ENCODE measurements at places on chromosomes 6 and 20.

DNA sequence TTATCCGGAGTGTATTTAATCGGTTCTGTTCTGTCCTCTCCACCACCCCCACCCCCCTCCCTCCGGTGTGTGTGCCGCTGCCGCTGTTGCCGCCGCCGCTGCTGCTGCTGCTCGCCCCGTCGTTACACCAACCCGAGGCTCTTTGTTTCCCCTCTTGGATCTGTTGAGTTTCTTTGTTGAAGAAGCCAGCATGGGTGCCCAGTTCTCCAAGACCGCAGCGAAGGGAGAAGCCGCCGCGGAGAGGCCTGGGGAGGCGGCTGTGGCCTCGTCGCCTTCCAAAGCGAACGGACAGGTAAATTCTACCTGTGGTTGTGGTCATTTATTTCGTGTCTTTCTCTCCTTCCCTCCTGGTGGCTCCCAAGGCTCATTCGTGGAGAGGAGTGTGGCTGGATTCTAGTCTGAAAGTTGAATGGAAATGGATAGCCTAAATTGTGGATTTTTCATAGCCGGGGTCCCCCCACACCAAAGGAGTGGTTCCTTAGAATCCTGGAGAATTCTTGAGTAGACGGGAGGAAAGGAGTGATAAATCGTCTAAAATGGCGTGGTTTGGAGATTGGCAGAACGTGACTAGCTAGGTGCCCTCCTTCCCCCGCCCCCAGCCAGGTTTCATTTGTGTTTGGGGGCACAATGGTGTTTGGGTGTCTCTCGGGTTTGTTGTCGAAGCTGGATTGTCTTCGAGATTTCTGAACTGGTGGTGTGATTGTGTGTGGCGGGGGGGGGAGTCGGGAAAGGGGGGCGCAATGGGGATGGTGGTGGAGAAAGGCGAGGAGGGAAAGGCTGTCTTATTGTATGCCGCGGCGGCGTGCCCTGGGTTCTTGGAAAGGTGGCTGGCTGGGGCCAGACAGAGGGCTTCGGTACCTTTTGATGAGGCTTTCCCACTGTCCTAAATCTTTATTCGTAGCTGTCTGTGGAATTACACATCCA is 673 bp downstream of the MARCKS start:
- H3K27me3 ChIP-seq, result peaks cover 56% of the 10 kb centered on the region
- peak; percentile 31 for DNase-seq
- H3K36me3 ChIP-seq, result no peaks in the 10 kb centered on the region
- H3K27ac ChIP-seq, result peak overlapping the region; percentile 78
- peak overlapping the region; percentile 51 for H3K4me3 ChIP-seq
- peaks cover 48% of the 10 kb centered on the region for H3K4me1 ChIP-seq

- H3K27me3 ChIP-seq, result no peaks in the 10 kb centered on the region
- no peak for DNase-seq
- H3K27ac ChIP-seq, result no peak overlapping the region
- no peaks in the 10 kb centered on the region for H3K36me3 ChIP-seq
- H3K4me1 ChIP-seq, result no peaks in the 10 kb centered on the region
These were observed 518.3 kb downstream of the KIF16B start for GRCh38 chr20:16054985-16055384.

GRCh38 chr6:108673153-108673552 is 112.4 kb downstream of the FOXO3 start:
- H3K36me3 ChIP-seq, result no peaks in the 10 kb centered on the region
- H3K4me1 ChIP-seq, result peaks cover 4% of the 10 kb centered on the region
- no peaks in the 10 kb centered on the region for H3K27me3 ChIP-seq
- DNase-seq, result no peak

DNA sequence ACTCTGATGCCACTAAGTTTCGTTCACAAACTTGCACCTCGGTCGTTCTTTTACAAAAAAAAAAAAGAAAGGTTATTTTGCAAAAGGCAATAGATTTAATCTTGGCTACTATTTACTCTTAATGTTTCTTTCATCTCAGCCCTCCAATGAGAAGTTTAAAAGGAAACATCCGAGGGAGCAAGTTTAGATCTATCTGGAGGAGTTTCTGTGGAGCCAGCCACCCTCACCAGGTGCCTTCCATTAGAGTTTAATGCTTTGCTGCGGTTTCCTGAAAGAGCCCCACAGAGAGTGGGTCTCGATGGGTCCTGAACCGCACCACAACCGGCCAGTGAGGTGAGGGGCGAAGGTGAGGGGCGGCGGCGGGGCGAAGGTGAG is 632 bp downstream of the PRKN start:
- peak; percentile 48 for DNase-seq
- no peaks in the 10 kb centered on the region for H3K36me3 ChIP-seq
- H3K27ac ChIP-seq, result peak overlapping the region; percentile 72
- H3K4me3 ChIP-seq, result peak overlapping the region; percentile 77

DNA sequence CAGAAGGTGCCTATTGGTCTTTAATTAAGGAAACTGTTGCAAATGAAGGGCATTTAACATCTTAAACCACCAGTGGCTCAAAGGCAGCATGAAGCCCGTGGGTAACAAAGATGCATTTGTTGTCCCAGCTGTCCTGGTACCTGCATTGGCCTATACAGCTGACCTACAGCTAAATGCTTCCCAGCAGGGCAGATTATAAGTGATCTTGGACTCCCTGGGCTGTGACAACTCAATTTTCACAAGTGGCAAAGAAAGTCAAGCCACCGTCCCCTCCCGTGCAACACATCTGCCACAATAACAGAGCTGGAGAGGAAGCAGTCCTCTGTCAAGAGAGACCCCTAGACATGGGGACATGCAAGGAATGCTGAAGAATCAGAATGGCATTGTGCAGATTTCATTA is 31.5 kb upstream of the EDN3 start:
- no peak overlapping the region for H3K27ac ChIP-seq
- peaks cover 7% of the 10 kb centered on the region for H3K27me3 ChIP-seq
- H3K4me3 ChIP-seq, result no peak overlapping the region
- H3K4me1 ChIP-seq, result peaks cover 9% of the 10 kb centered on the region
- no peak for DNase-seq

DNA sequence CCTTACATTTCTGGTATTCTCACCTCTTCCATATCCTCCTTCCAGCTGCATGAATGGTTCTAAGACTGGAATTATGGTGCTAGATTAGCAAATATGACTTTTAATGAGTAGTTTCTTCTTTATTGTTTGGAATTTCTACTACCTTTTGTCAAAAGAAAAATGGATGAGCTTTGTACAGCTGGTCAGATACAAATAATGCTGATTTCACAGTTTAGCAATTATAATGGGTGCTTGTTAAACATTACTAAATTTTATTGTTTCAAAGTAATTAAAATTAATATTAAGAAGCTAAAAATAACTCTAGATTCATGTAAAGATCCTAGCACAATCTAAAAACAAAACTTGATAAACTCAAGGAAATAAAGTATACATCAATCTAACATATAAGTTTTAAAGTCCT is 32.3 kb upstream of the BEND6 start:
- H3K4me3 ChIP-seq, result no peak overlapping the region
- H3K36me3 ChIP-seq, result no peaks in the 10 kb centered on the region
- no peak overlapping the region for H3K27ac ChIP-seq
- no peaks in the 10 kb centered on the region for H3K27me3 ChIP-seq
- DNase-seq, result no peak
- no peaks in the 10 kb centered on the region for H3K4me1 ChIP-seq

GRCh38 chr6:133889557-133890403 is 867 bp downstream of the TCF21 start:
- no peak overlapping the region for H3K27ac ChIP-seq
- H3K4me3 ChIP-seq, result no peak overlapping the region
- H3K4me1 ChIP-seq, result peaks cover 21% of the 10 kb centered on the region
- H3K27me3 ChIP-seq, result peaks cover 48% of the 10 kb centered on the region

DNA sequence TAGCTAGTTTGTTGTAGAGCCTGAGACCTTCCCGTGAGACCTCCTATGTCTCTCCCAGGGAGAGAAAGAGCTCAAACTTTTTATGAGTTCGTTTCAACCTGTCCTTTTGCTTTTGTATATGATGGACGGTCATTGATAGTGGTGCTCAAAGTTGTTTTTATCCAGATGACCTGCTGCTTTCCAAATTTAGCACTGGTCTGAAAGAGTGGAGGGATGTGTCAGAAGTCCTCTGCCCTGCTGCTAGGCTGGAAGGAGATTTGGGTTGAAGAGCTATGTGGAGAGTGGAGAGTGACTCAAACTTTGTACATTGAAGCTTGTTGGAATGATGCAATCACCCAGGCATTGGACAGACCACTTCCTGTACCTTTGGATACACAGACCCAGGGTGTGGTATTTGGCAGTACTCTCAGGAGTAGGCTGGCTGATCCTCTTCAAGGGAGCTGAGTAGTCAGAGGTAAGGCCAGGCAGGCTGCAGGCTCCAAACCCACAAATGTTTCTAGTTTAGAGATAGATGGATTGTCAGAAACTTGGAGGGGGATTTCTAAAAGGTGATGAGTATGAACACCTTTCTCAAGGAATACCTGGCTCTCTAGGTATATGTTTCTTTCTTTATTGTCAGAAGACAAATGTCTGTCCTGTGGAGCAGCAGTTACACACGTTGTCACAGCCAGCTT is 49.4 kb upstream of the RREB1 start:
- no peak overlapping the region for H3K4me3 ChIP-seq
- no peaks in the 10 kb centered on the region for H3K4me1 ChIP-seq
- no peaks in the 10 kb centered on the region for H3K27me3 ChIP-seq
- no peaks in the 10 kb centered on the region for H3K36me3 ChIP-seq

DNA sequence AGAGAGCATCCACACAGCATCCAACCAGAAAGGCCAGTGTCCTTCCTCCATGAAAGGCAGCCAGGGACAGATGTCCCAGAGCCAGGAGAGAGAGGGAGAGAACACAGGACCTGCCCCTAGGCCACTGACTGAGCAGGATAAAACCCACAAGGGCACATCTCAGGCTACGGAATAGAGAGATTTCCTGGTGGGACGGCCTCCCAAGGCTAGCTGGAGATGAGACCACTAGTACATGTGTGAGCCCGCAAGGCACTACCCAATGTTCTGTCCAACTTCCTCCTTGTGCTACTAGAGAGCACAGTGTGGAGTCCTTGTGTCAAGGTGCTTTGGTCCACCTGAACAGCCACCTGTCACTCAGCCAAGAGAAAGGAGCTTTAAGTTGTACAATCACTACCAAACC is 44.2 kb downstream of the PLCG1 start:
- H3K4me3 ChIP-seq, result no peak overlapping the region
- H3K36me3 ChIP-seq, result peaks cover 7% of the 10 kb centered on the region
- no peaks in the 10 kb centered on the region for H3K4me1 ChIP-seq
- no peaks in the 10 kb centered on the region for H3K27me3 ChIP-seq

- no peak for DNase-seq
- no peaks in the 10 kb centered on the region for H3K4me1 ChIP-seq
- H3K36me3 ChIP-seq, result no peaks in the 10 kb centered on the region
- no peaks in the 10 kb centered on the region for H3K27me3 ChIP-seq
- no peak overlapping the region for H3K27ac ChIP-seq
These were observed 209.3 kb upstream of the SOX4 start for GRCh38 chr6:21384216-21384615.

- no peaks in the 10 kb centered on the region for H3K27me3 ChIP-seq
- H3K36me3 ChIP-seq, result no peaks in the 10 kb centered on the region
- H3K27ac ChIP-seq, result no peak overlapping the region
These were observed 72.5 kb downstream of the B3GAT2 start for GRCh38 chr6:70884074-70884983.

GRCh38 chr6:53833155-53833554 is 38.4 kb downstream of the LRRC1 start:
- no peak overlapping the region for H3K4me3 ChIP-seq
- no peaks in the 10 kb centered on the region for H3K36me3 ChIP-seq
- H3K4me1 ChIP-seq, result no peaks in the 10 kb centered on the region

- H3K4me1 ChIP-seq, result peaks cover 5% of the 10 kb centered on the region
- no peak within 1 kb of the TSS for H3K27ac ChIP-seq
- H3K4me3 ChIP-seq, result no peak within 1 kb of the TSS
- peaks cover 4% of the 10 kb centered on the region for H3K27me3 ChIP-seq
- DNase-seq, result no peak
- H3K36me3 ChIP-seq, result no peaks in the 10 kb centered on the region
These were observed at the start of gene SLC22A16 for GRCh38 chr6:110476046-110476849. SLC22A16 (minus strand) TSS chr6:110476613; CDS start chr6:110476574, 39 bp downstream.

DNA sequence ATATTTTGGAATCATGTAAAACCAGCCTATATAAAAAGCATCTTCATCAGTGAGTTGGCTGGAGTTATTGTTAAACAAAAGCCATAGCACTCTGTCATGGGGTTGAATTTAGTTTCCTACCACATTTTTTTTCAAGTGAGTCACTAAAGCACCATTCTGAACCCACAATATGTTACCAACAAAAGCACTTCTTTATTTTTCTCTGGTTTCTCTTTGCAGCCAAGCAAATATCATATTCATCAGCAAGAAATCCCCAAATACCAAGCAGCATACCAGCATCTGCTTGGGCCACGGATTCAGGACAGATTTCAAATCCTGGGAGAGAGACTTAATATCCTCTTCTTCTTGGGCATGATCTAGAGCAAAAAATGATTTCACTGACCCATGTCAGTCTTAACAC is 441.4 kb downstream of the BCKDHB start:
- DNase-seq, result no peak
- no peaks in the 10 kb centered on the region for H3K27me3 ChIP-seq
- H3K36me3 ChIP-seq, result no peaks in the 10 kb centered on the region
- no peaks in the 10 kb centered on the region for H3K4me1 ChIP-seq
- no peak overlapping the region for H3K27ac ChIP-seq
- no peak overlapping the region for H3K4me3 ChIP-seq

DNA sequence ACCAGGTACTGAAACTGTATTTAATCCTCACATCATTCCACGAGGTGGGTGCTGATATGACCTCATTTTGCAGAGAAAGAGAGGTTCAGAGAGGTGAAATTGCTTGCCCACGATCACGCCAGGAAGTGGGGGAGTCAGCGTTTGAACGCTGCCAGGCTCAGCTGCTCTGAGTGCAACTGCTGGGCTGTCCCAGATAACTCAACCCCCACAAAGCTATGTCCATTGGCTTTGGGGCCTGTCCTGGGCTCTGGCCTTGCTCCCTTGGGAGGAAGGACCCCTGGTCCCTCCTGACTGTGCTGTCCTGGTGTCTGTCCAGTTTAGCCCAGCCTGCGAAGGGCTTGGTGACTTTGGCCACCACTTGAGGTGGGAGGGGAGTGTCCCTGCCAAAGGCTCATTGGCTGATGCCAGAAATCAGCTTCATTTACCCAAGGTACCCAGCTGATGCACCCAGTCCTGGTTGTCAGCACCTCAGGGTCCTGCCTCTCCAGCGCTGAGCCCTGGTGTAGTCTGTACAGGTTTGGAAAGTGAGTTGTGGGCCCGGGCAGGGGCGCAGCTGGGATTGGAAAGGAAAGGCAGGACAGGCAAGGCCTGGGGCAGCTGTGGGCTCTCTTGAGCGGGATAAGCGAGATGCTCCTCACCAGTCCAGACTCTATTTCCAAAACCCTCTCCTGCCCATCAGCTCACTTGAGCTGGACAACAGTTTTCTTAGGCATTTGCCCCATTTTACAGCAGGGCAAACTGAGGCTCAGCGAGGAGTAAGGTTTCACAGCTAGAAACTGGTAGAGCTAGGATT is 38.5 kb downstream of the SUN5 start:
- H3K4me1 ChIP-seq, result peaks cover 58% of the 10 kb centered on the region
- DNase-seq, result no peak
- H3K4me3 ChIP-seq, result no peak overlapping the region
- H3K36me3 ChIP-seq, result no peaks in the 10 kb centered on the region
